Activated CD4-positive, alpha-beta T cell treated with anti-CD3 and anti-CD28 coated beads, Interleukin-2, amount 10 ng/mL, durations not matched to agents 7 days and 5 days (primary cell): ENCODE measurements at places on chromosomes 4 and X. TPM values are rescaled to one million over a fixed set of nuclear protein-coding genes. Genes with fewer than 3 reads are reported as not detected.
A peak's percentile ranks its signal among the peaks of the same experiment; 100 is the strongest.

GRCh38 chr4:19711871-19712270 is 539.8 kb upstream of the SLIT2 start:
- no peak overlapping the region for H3K27ac ChIP-seq
- DNase-seq = no peak
- H3K27me3 ChIP-seq = no peaks in the 10 kb centered on the region

GRCh38 chr4:139919521-139919920 is 234.5 kb downstream of the MAML3 start:
- no peaks in the 10 kb centered on the region for H3K4me1 ChIP-seq
- no peak overlapping the region for H3K4me3 ChIP-seq
- no peak overlapping the region for H3K27ac ChIP-seq
- no peak for DNase-seq
- no peaks in the 10 kb centered on the region for H3K36me3 ChIP-seq

CYSLTR1 gene
- total RNA-seq = 20.8 TPM

- no peak overlapping the region for H3K4me3 ChIP-seq
- peak overlapping the region; percentile 71 for H3K27ac ChIP-seq
- no peak for DNase-seq
- H3K27me3 ChIP-seq = no peaks in the 10 kb centered on the region
- peaks cover 5% of the 10 kb centered on the region for H3K36me3 ChIP-seq
Measured at GRCh38 chr4:142563682-142564291, 282.3 kb downstream of the INPP4B start.

DNA sequence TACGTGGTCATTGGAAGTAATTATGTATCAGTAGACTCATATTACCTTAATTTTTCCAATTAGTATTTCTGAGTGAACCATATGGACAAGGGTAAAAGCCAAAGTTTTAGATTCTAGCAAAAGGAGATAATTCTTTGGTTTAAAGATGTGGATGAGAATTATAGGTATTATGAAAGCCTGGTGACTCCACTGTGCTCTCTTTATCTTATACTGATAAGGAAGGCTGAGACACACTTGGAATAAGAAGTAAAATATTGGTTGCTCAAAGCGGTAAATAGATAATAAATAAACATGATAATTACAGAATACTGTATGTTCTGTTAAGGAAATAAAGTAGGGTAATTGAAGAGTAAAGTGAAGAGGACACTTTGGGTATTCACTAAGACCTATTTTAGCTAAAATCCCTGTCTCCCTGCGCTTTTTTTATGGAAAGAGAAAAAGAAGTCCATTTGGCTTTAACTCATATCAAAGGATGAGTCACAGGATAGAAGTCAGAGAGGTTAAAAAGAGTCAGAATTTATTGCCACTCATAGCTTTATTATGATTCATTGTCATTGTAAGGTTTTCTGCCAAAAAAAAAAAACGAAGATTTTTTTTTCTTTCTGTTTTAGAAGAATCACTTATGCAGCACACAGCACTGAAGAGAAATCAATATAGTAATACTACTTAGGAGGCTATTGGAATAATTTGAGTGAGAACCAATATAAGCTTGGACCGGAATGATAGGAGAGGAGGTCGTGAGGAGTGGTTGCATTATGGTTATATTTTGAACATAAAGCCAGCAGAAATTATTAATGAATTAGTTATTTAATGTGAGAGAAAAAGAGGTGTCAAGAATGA is 2463.1 kb downstream of the ARAP2 start:
- no peak overlapping the region for H3K4me3 ChIP-seq
- H3K27me3 ChIP-seq = no peaks in the 10 kb centered on the region
- H3K27ac ChIP-seq = no peak overlapping the region
- H3K4me1 ChIP-seq = no peaks in the 10 kb centered on the region
- H3K36me3 ChIP-seq = no peaks in the 10 kb centered on the region
- DNase-seq = no peak

TMEM150C gene
- not detected for total RNA-seq

- no peak overlapping the region for H3K27ac ChIP-seq
- DNase-seq = no peak
- no peaks in the 10 kb centered on the region for H3K4me1 ChIP-seq
- H3K27me3 ChIP-seq = no peaks in the 10 kb centered on the region
- H3K4me3 ChIP-seq = no peak overlapping the region
Measured at GRCh38 chr4:66252291-66252690, 582.0 kb upstream of the EPHA5 start.

DNA sequence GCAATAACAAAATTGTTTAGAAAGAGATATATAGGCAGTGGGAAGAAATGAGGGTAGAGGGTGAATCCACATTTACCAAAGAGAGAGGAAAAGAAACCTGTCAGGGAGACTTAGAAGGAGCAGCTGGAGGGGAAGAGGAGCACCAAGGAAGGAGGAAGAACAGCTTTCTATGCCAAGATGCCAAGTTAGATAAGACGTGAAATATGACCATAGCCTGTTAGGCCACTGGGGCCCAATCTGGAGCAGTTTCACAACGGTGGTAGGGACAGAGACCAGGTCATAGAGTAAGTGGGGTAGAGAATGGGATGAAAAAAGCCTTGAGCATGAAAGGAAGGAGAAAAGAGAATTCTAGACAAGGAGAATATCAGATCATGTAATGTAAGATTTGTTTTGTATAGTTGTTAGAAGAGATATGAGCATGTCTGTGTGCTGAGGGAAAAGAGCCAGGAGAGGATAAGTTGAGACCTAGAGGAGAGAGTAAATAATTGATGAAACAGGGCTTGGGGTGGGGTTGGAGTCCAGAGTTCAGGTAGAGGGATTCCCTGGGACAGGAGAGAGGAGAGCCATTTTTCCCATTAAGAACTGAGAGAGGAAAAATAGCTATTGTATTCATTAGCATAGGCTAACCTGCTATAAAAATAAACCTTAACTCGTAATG is 4.4 kb upstream of the SOWAHB start:
- no peak for DNase-seq
- H3K27ac ChIP-seq = no peak overlapping the region
- no peak overlapping the region for H3K4me3 ChIP-seq
- H3K4me1 ChIP-seq = peaks cover 11% of the 10 kb centered on the region

TCP11X2 gene
- not detected for total RNA-seq
